ENCODE measurements at places on chromosomes 3 and 15.

DNA sequence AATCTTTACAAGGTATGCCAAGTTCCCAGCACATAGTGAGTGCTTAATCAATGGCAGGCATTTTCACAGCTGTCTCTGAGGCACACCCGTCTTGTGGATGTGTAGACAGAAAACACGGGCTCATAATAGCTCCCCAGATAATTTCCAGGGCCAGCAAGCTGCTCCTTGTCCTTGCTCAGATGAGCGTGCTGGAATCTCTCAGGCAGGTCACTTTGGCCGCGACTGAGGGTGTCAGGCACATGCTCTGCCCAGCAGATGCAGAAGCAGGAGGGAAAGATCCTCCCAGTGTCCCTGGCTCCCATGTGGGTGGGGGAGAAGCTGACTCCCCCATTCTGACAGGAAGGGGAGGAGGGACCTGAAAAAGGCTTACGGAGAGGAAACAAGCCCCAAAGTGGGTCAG, 35.6 kb upstream of the SLC6A1 start:
- DNase-seq = no peak

- no peak for DNase-seq
Measured at GRCh38 chr15:27336676-27337075, 365.7 kb downstream of the GABRG3 start.

GRCh38 chr3:194572944-194573491, 60.2 kb downstream of the TMEM44 start:
- no peak for DNase-seq

DNA sequence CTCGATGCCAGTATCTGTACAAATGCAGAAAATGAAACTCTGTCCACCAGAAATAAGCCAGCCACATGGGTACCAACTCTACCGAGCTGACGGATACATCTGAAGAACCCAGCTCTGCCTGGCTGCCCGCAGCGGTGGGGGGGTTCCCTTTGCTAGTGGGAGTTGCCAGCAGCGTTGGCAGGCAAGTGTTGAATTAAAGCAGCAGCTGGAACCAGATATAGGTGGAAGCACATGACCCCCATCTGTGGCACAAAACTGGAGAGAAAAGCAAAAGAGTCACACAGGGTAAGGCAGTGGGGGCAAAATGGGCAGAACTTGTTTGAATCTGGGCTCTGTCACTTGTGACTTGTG, 17.9 kb downstream of the CRYGS start:
- no peak for DNase-seq

GRCh38 chr3:132660811-132661070, 612 bp downstream of the UBA5 start:
- DNase-seq = peak; percentile 46

DNA sequence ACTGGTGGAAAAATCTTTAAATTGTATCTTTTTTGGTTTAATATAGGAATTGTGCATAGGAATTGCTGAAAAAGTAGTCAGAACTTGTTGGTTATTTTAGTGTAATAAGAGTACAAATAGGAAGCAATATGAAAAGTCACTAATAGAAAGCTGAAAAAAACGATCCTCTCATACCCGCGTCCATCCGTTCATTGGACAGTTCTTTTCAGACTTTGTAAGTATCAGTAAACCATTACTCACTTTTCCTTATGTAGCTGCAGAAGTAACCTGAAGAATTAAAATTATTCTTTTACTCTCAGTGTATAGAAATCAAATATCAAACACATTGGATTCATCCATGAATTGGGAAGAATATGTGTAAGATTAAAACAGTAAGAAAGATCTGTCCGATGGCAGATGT, 4.4 kb downstream of the FNDC3B start:
- DNase-seq = no peak

Data from NCI-H1105 treated with DMSO at 0.1 percent for 48 hours (cell line).